Colonic mucosa (tissue), 4 donors: ENCODE measurements at places on chromosomes 4 and X.

DNA sequence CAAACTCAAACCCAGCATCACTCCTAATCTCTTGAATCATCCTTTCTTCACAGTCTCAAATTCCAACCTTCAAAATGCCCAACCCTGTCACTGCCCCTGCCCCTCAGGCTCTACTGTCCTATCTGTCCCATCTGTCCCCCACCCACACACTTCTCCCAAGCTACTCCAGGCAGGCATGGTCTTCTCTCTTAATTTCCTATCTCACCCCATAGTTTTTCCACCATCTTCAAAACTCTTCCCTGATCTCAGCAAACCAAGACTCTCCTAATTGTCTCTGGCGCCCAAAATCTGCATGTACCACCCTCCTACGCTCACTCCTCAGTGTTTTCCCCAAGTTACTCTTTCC lies 644 bp downstream of the LAMP2 start:
- no peaks in the 10 kb centered on the region for H3K4me1 ChIP-seq
- H3K36me3 ChIP-seq = no peaks in the 10 kb centered on the region
- no peaks in the 10 kb centered on the region for H3K27me3 ChIP-seq
- H3K4me3 ChIP-seq = peak overlapping the region; percentile 51
- peak overlapping the region; percentile 76 for H3K27ac ChIP-seq
- DNase-seq = no peak

DNA sequence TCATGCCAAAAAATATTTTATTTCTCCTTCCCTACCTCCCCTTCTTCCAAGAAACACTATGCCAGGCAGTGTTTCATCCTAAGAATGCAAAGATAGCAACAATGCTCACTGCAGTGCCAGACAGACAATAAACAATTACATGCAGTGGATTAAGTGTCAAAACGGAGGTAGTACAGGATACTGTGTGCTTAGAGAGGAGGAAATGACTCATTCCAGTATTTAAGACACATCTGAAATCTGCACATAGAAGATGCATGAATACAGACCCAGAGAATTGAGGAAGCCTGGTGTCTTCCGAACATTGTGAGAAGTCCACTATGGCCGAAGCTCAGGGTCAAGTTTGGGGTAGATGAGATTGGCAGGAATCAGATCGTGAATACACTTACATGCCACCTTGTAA lies 326.4 kb downstream of the PPP3CA start:
- no peaks in the 10 kb centered on the region for H3K36me3 ChIP-seq
- DNase-seq = no peak
- no peaks in the 10 kb centered on the region for H3K27me3 ChIP-seq
- H3K4me1 ChIP-seq = peaks cover 5% of the 10 kb centered on the region

GRCh38 chr4:154039435-154040343 lies 250.8 kb upstream of the SFRP2 start:
- no peaks in the 10 kb centered on the region for H3K27me3 ChIP-seq
- H3K4me1 ChIP-seq = no peaks in the 10 kb centered on the region
- H3K36me3 ChIP-seq = no peaks in the 10 kb centered on the region
- H3K27ac ChIP-seq = no peak overlapping the region
- no peak overlapping the region for H3K4me3 ChIP-seq

DNA sequence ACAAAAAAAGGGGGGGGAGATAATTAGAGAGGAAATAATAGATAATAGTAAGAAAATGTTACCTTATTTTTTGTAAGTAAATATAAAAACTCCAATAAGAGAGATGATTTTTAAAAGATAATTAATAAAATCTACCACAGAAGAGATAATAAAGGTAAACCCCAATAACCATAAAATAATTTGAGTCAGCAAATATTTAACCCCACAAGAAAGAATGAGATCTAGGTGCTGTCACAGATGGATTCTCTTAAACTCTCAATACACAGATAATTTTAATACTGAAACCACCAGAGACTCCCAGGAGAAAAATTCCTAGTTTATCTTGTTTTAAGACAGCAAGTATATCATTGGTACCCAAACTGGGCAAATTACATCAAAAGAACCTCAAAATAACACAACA lies 341.4 kb downstream of the ANK2 start:
- H3K27me3 ChIP-seq = no peaks in the 10 kb centered on the region
- H3K27ac ChIP-seq = no peak overlapping the region
- no peaks in the 10 kb centered on the region for H3K36me3 ChIP-seq
- no peak for DNase-seq
- H3K4me1 ChIP-seq = no peaks in the 10 kb centered on the region

DNA sequence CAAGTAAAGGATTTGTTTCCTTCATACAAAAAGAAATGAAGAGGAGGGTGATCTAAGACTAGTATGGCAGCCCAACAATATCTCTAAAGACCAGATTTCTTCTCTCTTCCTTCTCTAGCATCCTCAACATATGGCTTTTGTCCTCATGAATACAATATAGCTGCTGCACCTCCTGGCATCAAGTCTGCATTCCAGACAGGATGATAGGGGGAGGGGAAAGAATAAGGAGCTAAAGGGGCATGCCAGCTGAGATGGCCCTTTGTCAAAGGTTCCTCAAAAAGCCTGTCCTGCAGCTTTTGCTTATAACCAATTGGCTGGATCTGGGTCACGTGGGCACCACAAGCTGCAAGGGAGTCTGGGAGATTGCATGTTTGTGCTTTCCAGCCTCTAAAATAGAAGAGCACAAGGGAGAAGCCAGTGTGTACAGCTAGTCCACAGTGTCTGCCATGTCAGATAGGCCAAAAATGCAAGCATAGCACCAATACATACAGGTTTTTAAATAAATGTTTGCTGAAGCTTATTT lies 132.6 kb downstream of the BCOR start:
- no peaks in the 10 kb centered on the region for H3K4me1 ChIP-seq
- no peak overlapping the region for H3K27ac ChIP-seq
- no peaks in the 10 kb centered on the region for H3K27me3 ChIP-seq

GRCh38 chrX:83916525-83916924 lies 55.6 kb downstream of the CYLC1 start:
- no peaks in the 10 kb centered on the region for H3K27me3 ChIP-seq
- no peaks in the 10 kb centered on the region for H3K36me3 ChIP-seq
- no peaks in the 10 kb centered on the region for H3K4me1 ChIP-seq
- no peak overlapping the region for H3K27ac ChIP-seq
- H3K4me3 ChIP-seq = no peak overlapping the region

DNA sequence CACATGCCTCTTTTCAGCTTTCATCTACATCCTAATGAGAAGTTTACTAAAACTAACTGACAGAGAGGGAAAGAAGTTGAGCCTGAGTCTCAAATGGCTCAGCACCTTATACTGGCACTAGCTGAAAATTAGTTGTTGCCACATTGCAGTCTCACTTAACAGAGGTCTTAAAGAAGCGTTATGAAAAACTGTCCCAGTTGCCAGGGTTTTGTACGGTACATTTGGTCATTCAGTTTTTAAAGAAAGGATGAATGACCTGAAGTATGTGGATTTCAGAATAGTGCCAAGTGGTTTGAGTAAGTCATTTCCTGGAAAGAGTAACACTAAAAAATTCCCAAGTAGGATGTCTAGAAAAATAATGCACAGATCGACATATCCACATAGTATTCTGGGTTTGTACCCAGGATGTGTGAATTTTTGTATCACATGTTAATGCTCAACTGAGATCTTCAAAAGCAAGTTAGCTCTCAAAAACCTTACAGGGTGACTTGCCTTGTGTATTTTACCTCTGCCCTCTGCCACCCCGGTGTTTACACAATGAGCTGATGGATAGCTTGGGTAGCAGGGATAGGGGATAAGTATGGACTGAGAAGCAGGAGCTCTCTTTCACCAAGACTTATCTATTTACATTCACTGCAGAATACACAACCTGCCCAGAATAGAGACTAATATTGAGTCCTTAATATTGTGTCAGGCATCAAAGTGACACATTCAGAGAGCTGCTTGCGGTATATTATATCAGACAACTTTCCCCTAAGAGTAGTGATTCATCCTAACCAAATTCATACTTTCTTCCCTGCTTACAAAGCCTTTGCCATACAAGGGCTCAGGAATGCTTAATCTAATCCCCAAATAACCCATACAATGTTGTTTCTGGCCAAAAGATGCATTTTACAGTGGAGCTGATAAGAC lies 1075.7 kb upstream of the PABPC4L start:
- H3K36me3 ChIP-seq = no peaks in the 10 kb centered on the region
- H3K27ac ChIP-seq = no peak overlapping the region
- DNase-seq = no peak

- H3K4me3 ChIP-seq = no peak overlapping the region
- H3K27ac ChIP-seq = no peak overlapping the region
- peaks cover 2% of the 10 kb centered on the region for H3K36me3 ChIP-seq
- H3K27me3 ChIP-seq = no peaks in the 10 kb centered on the region
- DNase-seq = no peak
These were observed 18.1 kb downstream of the RNF4 start for GRCh38 chr4:2486981-2487380.

GRCh38 chrX:74133156-74133796 lies 170.7 kb upstream of the ZCCHC13 start:
- H3K4me1 ChIP-seq = no peaks in the 10 kb centered on the region
- no peaks in the 10 kb centered on the region for H3K36me3 ChIP-seq
- H3K4me3 ChIP-seq = no peak overlapping the region
- DNase-seq = peak; percentile 27
- no peaks in the 10 kb centered on the region for H3K27me3 ChIP-seq

GRCh38 chrX:1483843-1484637 lies 31.3 kb upstream of the ASMTL start:
- no peak overlapping the region for H3K27ac ChIP-seq
- no peaks in the 10 kb centered on the region for H3K36me3 ChIP-seq
- H3K27me3 ChIP-seq = no peaks in the 10 kb centered on the region
- no peaks in the 10 kb centered on the region for H3K4me1 ChIP-seq
- no peak for DNase-seq
- H3K4me3 ChIP-seq = no peak overlapping the region

- no peak overlapping the region for H3K4me3 ChIP-seq
- H3K4me1 ChIP-seq = no peaks in the 10 kb centered on the region
- H3K27me3 ChIP-seq = no peaks in the 10 kb centered on the region
- DNase-seq = peak; percentile 16
- no peaks in the 10 kb centered on the region for H3K36me3 ChIP-seq
These were observed 41.3 kb upstream of the MXD4 start for GRCh38 chr4:2303121-2303685.

DNA sequence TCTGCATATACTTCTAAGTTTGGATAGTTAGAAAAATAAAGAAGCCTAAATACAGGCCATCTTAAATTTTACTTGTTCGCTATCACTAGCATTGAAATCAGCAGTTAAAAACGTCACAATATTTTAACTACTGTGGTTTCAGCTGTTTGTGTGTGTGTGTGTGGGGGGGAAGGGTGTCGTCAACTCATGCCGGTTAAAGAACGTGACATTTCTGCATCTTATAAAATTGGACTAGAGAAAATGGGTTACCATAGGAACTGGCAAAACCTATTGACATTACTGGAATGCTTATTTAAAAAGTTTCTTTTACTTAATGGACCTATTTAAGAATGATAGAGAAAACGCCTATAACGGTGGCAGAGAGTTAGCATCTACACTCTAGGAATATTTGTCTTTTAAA lies 1.2 kb upstream of the CNKSR2 start:
- peaks cover 11% of the 10 kb centered on the region for H3K27me3 ChIP-seq
- H3K27ac ChIP-seq = no peak overlapping the region
- DNase-seq = no peak
- no peaks in the 10 kb centered on the region for H3K36me3 ChIP-seq
- no peaks in the 10 kb centered on the region for H3K4me1 ChIP-seq

DNA sequence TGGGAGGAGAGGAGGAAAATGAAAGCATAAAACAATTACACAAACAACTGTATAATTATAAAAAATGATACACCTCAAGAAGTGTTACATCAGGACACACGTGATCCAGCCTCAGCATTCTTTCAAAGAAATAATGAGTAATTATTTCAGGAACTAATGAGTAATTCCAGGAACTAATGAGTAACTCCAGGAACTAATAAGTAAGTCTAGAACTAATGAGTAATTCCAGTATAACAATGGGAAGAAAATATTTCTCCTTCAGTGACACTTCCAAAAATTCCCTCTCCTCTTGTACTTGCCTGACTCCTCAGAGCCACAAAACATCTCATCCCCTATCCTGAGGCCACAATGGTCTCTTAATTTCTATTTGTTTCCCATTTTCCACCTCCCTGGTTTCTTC lies 63.5 kb upstream of the COL25A1 start:
- no peaks in the 10 kb centered on the region for H3K4me1 ChIP-seq
- H3K4me3 ChIP-seq = no peak overlapping the region
- no peak for DNase-seq

DNA sequence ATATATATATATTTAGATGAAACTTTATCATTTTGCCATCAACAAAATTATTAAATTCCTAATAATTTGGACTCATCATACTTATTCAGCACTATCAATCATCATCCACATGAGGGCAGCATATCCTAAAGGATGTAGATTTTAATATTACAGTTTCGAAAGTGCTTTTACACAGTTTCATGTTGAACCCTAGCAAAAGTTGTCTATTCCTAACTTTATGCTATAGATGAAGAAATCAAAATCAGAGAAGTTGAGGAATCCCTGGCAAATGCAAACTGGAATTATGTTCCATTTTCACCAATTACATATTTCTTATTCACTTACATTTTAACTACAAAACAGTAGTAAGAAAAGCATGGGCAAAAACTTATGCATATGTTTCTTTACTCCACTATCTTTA lies 36.6 kb upstream of the UGT2A1 start:
- no peak for DNase-seq
- H3K4me3 ChIP-seq = no peak overlapping the region
- H3K27ac ChIP-seq = no peak overlapping the region
- H3K4me1 ChIP-seq = no peaks in the 10 kb centered on the region

DNA sequence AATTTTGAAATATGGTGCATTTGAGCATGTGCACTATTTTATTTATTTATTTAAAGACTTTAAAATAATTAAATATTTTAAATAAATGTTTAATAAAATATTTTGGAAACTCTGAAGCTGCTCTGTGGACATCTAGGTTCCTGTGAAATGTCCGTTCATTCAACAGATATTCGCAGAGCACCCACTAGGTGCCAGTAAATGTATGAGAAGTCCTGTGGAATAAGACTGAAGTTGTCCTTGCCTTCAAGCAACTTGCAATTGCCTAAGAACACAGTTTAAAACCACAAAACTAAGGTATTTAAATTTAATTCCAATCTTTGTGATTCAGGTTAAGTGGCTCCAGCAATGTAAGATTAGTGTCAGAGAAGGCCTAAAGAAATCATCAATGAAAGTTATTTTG lies 306.7 kb downstream of the GBA3 start:
- H3K27me3 ChIP-seq = no peaks in the 10 kb centered on the region
- no peak for DNase-seq
- no peak overlapping the region for H3K4me3 ChIP-seq
- H3K4me1 ChIP-seq = no peaks in the 10 kb centered on the region

- H3K4me3 ChIP-seq = peak overlapping the region; percentile 78
- no peaks in the 10 kb centered on the region for H3K4me1 ChIP-seq
- DNase-seq = peak; percentile 84
- peak overlapping the region; percentile 71 for H3K27ac ChIP-seq
- H3K27me3 ChIP-seq = no peaks in the 10 kb centered on the region
These were observed 177.9 kb downstream of the CBR4 start for GRCh38 chr4:168831919-168832762.

DNA sequence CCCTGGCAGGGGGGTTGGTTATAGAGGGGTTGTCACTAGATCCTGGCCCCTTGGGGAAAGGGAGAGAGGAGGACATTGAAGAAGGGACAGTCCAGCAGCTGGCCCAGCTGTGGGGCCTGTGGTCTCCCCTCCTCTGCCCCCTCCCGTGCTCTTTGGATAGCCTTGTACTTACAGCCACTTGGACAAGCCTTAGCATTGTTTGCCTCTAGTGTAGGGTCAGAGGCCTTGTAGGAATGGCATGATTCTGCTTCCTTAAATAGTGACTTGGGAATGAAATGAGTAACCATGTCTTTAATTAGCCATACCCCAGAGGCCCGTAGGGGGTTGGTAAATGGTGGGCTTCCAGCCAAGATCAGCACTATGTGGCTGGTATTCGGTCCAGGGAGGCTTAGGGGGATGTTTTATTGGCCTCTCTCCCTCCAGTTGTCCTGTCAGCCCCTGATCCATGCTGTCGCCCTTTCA lies 230.6 kb downstream of the PTTG2 start:
- no peaks in the 10 kb centered on the region for H3K27me3 ChIP-seq
- peak overlapping the region; percentile 69 for H3K27ac ChIP-seq
- H3K4me3 ChIP-seq = no peak overlapping the region
